ENCODE measurements at places on chromosomes 13 and 19. TPM values are rescaled to one million over a fixed set of nuclear protein-coding genes. Genes with fewer than 3 reads are reported as not detected.

HPN gene
- not detected for total RNA-seq

ADAT3 gene
- 3.2 TPM for total RNA-seq

CYP4F12 gene
- not detected for total RNA-seq

GRCh38 chr19:47036097-47036651 is 12.2 kb downstream of the TMEM160 start:
- no peak for DNase-seq

GRCh38 chr13:76131551-76131950 is 495.4 kb downstream of the LMO7 start:
- no peak for DNase-seq

DNA sequence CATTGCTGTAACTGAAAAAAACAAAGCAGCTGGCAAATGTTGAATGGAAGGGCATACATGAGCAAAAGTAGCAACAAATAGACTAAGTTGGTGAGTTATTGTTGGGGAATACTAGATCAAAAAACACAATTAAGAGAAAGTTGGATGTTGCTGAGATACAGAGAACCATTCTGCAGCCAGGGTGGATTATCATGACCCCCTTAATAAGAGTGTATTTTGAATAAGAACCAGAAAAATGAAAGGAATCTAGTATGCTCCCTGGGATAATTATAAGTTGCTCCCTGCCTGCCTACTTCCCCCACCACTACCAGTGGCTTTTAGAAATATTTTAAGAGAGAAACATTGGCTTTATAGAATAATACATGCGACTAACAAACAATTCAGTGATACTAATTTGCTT is 14.5 kb upstream of the TRPC4 start:
- no peak for DNase-seq

GRCh38 chr19:29040951-29041350 is 172.0 kb downstream of the UQCRFS1 start:
- DNase-seq: no peak

KIR3DL2 gene
- not detected for total RNA-seq

GRCh38 chr13:20708216-20708615 is 4.7 kb downstream of the IL17D start:
- DNase-seq: no peak

FAM216B gene
- total RNA-seq: not detected

GRCh38 chr13:59475911-59476310 is 687.8 kb downstream of the DIAPH3 start:
- no peak for DNase-seq

GRCh38 chr13:85659493-85659892 is 139.7 kb downstream of the SLITRK6 start:
- no peak for DNase-seq

MAG gene
- total RNA-seq: not detected

LRRC4B gene
- 0.52 TPM for total RNA-seq

Data from chondrocyte (in vitro differentiated cells).